Left lobe of liver (tissue), 2 donors: ENCODE measurements at places on chromosomes 7 and 10.

- DNase-seq = no peak
Observed at GRCh38 chr10:19922236-19922963, 106.2 kb downstream of the PLXDC2 start.

- DNase-seq = no peak
Observed at GRCh38 chr7:128304212-128304611, 39.5 kb downstream of the RBM28 start.

- no peak for DNase-seq
Observed at GRCh38 chr10:102633287-102633686, 11.0 kb upstream of the TRIM8 start.

- no peak for DNase-seq
Observed at GRCh38 chr7:131293018-131293417, 34.7 kb upstream of the MKLN1 start.

DNA sequence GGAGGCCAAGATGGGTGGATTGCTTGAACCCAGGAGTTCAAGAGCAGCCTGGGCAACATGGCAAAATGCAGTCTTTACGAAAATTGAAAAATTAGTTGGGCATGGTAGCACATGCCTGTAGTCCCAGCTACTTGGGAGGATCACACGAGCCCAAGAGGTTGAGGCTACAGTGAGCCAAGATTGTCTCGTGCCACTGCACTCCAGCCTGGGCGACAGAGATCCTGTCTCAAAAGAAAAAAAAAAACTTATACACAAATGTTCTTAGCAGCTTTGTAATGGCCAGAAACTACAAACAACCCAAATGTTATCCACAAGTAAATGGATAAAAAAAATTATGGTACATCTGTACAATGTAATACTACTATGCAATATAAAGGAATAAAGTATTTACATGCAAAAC, 12.6 kb downstream of the NT5C2 start:
- no peak for DNase-seq

DNA sequence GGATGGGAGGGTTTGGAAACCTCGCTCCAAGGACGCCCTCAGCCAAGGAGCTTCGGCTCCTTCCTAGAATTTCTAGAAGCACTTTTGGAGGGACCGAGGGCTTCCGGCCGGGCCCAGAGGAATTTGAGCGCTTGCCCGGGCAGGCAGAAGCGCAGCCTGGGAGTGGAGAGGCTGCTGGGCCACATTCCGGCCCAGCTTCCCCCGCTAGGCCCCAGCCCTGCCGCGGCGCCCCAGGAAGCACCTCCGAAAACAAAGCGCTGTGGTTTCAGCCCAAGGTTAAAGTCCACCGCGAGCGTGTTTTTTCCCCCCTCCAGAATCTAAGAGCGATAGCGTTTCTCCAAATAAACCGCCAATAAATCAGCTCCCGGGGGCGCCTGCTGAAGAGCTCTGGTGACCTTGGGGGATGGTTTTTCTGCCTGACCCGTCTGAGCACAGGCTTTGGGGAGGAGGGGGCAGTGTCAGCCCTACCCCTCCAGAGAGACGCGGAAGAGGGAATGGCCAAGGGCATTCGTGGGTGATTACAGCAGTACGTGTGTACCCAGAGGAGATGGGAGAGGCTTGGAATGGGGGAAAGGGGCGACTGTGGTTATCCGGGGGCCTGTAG, 5.7 kb upstream of the TNRC18 start:
- peak; percentile 73 for DNase-seq

DNA sequence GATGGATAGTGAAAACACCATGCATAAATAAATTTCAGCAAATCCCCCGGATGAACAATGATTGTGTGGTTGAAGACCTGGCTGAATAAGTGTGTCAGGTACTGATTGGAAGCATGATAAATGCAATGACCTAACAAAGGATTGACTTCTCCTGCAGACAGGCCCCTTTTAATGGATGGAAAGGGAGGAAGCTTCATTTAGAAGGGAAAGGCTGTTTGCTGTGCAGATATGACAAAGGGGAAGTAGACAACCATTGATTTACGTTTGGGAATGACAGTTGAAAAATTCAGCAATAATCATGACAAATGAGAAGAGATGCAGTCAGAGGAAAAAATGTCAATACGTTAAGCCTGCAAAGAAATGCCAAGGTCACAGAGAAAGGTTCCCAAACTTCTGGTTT, 503.8 kb downstream of the LRMDA start:
- DNase-seq = no peak

GRCh38 chr7:73738220-73738611, 386 bp downstream of the ABHD11 start:
- DNase-seq = no peak

DNA sequence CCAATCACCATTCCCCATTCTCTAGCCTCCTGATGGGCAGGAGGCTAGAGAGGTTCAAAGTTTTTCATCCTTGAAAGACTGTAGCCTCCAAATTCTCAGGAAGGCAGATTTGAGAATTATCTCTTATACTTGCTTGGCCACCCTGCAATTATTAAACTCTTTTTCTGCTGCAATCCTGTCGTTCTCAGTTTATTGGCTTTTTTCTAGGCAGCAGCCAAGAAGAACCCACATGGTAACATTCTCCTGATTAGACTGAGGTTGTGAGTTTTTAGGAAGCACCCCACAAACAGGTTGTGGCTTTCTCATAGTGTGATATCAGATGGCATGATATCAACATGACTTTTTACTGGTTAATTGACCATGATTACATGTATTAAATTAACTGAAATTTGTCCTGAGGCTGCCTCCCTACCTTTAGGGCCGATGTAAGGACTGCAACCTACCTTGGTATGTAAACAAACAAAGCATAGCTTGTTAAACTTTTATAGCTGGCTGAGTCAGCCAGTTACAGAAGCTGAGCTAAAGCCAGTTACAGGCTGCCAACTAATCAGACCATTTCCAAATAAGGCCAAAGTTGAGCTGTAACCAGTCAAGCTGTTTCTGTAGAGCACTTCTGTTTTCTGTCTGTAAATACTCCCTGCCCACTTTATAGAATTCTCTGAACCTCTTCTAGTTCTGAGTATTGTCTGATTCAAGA, 3.2 kb upstream of the ZNF248 start:
- no peak for DNase-seq
